Cardiac fibroblast (primary cell): ENCODE measurements at places on chromosomes 2 and 18.

DNA sequence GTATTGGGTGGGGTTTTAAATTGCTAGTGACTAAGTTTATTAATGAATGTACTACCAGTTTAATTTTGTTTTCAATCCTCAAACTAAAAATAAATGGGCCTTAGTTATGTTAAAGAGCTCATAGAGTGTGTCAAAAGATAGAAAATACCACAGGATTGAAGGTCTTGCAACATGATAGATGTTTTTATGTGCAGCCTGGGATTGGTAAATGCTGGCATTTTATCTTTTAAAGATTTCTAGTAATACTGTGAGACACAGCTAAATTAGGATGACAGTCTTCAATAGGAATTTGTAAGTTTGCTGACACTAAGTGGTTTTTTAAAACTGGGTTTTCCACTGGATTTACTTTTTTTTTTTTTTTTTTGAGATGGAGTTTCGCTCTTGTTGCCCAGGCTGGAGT, 122.3 kb downstream of the HAUS1 start:
- peak; percentile 49 for DNase-seq

DNA sequence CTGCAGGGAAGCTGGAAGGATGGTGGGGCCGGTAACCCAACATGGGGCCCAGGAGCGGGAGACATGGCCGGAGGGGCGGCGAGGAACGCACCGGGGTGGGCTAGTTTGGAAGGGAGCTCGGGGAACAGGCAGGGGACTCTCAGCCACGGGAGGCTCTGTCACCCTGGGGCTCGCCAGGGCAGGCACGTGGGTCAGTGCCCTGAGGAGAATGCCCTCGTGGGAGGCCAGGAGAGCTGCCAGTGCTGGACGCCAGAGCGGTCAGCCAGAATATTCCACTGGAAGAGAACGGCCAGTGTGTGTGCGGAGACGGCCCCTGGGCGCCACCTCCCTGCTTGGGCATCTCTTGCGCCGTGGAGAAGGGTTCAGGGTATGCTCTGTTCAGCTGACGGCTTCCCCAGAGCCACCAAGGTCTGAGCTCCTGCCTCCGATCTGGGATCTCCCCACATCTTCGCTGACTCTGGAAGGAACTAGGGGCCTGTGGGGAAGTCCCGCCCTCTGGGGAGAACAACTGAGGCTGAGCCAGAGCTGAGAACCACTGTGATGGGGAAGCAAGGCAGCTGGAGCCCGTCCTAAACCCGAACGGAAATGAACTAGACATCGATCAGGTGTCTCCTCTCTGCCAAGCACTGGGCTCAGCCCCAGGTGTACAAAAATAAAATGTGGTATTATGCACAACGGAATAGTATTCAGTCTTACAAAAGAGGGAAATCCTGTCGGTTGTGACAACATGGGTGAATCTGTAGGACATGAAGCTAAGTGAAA, 49.3 kb downstream of the TNP1 start:
- no peak for DNase-seq

- no peak for DNase-seq
These were observed 27.4 kb upstream of the MTIF2 start for GRCh38 chr2:55296393-55296792.

- no peak for DNase-seq
These were observed 43.7 kb upstream of the SEMA4C start for GRCh38 chr2:96913398-96914202.

GRCh38 chr18:68757126-68757525, 40.8 kb upstream of the CCDC102B start:
- DNase-seq, result peak; percentile 66

GRCh38 chr2:151042964-151043363, 218.7 kb downstream of the RBM43 start:
- no peak for DNase-seq

DNA sequence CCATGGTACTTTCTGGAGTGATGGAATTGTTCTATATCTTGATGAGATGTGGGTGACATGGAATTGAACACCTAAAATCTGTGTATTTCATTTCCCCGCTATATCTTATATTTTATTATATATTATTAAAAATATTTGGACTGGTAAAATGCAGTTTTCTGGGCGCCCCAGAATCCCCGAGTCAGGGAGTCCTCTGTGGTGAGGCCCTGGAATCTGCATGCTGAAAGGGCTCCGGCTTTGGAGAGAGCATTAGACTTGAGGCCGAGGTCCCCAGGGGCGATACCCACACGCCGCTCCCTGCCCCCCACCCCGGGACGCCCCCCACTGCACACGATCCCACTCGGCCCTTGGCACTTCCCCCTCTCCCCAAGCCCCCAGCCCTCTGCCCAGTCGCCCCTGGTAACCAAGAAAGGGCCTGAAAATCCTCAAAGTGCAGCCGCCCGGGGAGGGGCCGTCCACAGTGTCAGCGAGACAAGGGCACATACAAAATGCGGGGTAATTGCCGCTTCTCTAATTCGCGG, 126.0 kb downstream of the ZFP36L2 start:
- DNase-seq, result no peak

- peak; percentile 84 for DNase-seq
These were observed 53.8 kb upstream of the SPTBN1 start for GRCh38 chr2:54402350-54402749.

DNA sequence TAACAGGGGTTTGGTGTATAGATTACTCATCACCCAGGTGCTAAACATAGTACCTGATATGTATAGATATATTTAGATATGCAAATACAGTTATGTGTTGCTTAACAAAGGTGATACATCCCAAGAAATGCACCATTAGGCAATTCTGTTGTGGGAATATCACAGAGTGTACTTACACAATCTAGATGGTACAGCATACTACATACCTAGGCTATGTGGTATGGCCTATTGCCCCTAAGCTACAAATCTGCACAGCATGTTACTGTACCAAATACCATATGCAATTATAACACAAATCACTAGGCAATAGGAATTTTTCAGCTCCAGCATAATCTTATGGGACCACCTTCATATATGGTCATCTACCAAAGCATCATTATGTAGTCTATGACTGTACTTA, 43.5 kb upstream of the NPAS2 start:
- no peak for DNase-seq

DNA sequence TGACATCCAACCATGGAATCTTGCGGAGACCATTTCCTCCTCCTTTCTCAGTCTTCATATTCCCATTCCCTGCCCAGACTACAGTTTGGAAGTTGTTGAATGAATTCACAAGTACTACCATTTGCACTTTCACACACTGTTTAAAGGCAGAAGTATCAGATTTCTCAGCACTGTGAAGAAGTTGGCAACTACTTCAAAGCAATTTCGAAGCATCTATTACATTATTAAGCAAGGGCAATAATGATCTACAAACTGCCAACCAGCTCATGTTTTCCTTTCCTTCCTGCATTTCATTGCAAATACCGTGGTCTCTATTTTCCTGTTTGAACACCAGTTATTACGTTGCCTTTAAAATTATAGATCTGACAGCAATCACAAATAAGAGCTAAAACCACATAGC, 105.5 kb downstream of the IRS1 start:
- DNase-seq, result peak; percentile 38

DNA sequence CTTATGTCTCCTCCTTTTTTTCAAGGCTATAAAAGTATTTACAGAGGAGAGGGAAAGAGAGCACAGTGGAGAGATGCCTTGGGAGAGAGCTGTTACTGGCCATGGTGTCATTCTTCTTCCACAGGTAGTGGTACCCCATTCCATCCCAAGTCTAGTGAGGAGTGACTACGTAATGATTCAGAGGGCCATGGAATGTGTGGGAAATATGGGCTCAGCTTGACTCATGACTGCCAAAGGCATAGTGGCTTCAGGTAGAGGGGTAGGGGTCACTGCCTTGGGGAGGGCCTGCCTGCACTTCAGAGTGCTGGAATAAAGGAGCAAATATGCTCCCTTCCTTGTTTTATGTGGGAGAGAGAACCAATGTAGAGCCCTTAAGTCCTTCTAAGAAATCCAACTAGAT, 620.6 kb downstream of the IRS1 start:
- DNase-seq, result peak; percentile 15

- no peak for DNase-seq
These were observed 14.5 kb upstream of the LRPPRC start for GRCh38 chr2:44010266-44010665.

- DNase-seq, result peak; percentile 33
These were observed 11.3 kb downstream of the MEIS1 start for GRCh38 chr2:66445925-66446871.

GRCh38 chr2:230220347-230220969, 674 bp upstream of the SP110 start:
- no peak for DNase-seq

GRCh38 chr2:226818930-226819329, 16.9 kb upstream of the RHBDD1 start:
- no peak for DNase-seq

DNA sequence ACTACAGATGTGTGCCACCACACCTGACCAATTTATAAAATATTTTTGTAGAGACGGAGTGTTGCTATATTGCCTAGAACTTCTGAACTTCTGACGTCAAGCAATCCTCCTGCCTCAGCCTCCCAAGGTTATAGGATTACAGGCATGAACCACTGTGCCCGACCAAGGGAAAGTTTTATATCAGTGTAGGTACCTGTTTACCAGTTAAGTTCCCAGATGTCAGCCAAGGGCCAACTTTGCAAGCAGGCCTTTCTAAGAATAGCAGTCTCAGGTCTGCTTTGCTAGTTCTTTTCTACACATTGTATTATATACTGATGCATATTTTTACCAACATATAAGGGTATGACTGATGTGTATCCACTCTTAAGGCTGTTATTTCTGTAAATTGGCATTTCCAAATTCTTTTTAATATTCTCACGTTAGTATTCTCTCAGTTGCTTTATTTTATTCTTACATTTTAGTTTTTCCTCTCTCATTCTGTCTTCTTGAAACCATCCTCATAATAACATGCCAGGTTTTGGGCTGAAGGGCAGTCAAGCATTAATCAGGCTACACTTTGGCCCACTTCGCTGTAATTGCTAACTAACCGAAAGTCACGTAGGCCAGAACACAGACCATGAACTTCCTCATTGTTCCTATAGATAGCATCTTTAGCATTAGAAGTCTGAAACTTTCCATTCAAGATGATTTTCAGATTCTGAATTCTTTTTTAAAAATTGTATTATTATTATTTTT, 25.0 kb upstream of the CXXC1 start:
- DNase-seq, result no peak

GRCh38 chr2:97988722-97989121, 7.0 kb downstream of the TMEM131 start:
- peak; percentile 50 for DNase-seq

- no peak for DNase-seq
These were observed 633.8 kb downstream of the NRXN1 start for GRCh38 chr2:50397992-50398765.

- peak; percentile 52 for DNase-seq
These were observed 36.8 kb downstream of the ACVR1 start for GRCh38 chr2:157839162-157839801.

DNA sequence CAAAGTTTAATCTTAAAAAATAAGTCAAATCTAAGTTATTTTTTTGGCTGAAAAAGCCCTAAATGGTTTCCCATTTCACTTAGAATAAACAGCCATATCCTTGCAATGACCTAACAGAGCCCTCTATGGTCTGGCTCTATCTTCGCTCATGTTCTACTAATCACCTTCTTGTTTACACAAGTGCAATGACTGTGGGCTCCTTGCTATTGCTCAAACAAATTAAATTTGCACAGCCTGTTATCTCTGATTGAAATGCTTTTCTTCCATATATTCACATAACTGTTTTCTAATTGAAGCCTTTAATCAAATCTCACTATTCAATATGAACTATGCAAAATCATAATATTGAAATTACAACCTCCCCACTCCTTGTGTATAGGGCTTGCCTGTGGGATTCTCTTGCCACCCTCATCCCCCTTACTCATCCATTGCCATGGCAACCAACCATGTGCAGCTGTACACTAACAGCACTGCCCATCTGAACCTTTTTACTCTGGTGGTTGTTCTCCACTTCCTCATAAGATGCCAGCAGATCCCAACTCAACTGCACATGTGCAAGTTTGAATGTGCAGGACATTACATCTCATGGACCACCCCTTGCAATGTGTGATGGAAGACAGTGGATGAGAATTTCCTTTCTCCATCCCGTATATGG, 1083.2 kb downstream of the SOCS6 start:
- DNase-seq, result no peak

- no peak for DNase-seq
These were observed 11.4 kb downstream of the TMEM182 start for GRCh38 chr2:102773149-102773705.

GRCh38 chr2:132915812-132916549, 246.0 kb upstream of the LYPD1 start:
- no peak for DNase-seq

- peak; percentile 94 for DNase-seq
These were observed 466.0 kb downstream of the RIT2 start for GRCh38 chr18:42649331-42650035.

- peak; percentile 56 for DNase-seq
These were observed 161.2 kb upstream of the PIEZO2 start for GRCh38 chr18:11310476-11311086.

DNA sequence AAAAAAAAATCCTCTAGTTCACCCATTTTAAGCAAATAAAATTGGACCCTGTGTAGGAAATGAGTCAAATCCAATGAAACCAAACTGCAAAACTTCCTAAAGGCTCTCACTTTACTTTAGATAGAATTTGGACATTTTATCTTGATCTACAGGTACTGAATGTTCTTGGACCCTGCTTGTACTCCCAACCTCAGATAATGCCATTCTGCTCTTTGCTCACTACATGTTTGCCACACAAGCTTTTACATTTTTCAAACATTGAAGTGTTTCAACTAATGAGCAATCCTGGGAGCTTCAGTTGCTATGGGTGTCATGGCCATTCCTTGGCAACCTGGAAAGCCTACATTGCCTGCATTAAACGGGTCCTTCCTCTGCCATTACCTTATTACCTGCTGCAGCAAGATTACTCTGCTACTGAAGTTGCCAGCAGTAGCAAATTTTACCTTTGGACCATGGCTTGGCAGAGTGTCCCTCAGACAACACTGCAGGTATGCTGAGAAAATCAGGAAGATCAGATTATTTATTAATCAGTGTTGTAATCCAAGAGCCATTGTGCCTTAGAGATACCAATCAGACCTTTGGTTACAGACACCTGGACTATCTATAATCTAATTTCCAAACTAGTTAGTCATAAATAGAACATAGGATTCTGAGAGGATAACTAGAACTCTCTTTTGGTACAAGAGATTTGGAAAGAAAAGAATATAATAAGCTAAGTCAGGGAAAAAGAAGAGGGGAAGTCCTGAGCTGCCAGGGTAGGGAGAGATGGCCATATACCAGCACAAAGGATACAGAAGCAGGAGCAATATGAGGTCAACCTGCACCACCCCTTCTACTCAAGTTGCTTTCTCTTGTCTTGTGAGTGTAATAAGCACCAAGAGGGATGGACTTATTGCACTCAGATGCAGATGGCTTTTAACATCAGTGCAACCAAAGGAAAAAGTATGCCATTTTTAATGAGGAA, 293.3 kb upstream of the TFPI start:
- DNase-seq, result no peak

- DNase-seq, result no peak
These were observed 1744.3 kb upstream of the PIK3C3 start for GRCh38 chr18:40210696-40211095.
